ENCODE measurements at places on chromosomes 1 and 21. TPM values are rescaled to one million over a fixed set of nuclear protein-coding genes. Genes with fewer than 3 reads are reported as not detected.

NTMT2 gene
- not detected for total RNA-seq

OR2W3 gene
- not detected for total RNA-seq

- DNase-seq, result no peak
- no peaks in the 10 kb centered on the region for H3K27me3 ChIP-seq
- no peak overlapping the region for H3K4me3 ChIP-seq
- no peak overlapping the region for H3K27ac ChIP-seq
- H3K36me3 ChIP-seq, result no peaks in the 10 kb centered on the region
These were observed 574.9 kb upstream of the NR5A2 start for GRCh38 chr1:199452627-199453026.

DNA sequence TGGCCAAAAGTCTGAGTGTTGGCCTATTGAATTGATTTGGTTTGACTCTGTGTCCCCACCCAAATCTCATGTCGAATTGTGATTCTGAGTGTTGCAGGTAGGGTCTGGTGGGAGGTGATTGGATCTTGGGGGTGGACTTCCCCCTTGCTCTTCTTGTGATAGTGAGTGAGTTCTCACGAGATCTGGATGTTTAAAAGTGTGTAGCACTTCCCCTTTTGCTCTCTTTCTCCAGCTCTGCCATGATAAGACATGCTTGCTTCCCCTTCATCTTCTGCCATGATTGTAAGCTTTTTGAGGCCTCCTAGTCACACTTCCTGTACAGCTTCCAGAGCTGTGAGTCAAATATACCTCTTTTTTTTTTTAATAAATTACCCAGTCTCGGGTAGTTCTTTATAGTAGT is 297.1 kb upstream of the ZRANB2 start:
- no peak overlapping the region for H3K4me3 ChIP-seq
- H3K36me3 ChIP-seq, result no peaks in the 10 kb centered on the region
- H3K4me1 ChIP-seq, result no peaks in the 10 kb centered on the region
- H3K27me3 ChIP-seq, result no peaks in the 10 kb centered on the region

GRCh38 chr1:241592273-241592958 is 47.8 kb downstream of the CHML start:
- H3K4me3 ChIP-seq, result no peak overlapping the region
- H3K36me3 ChIP-seq, result no peaks in the 10 kb centered on the region
- H3K27ac ChIP-seq, result peak overlapping the region; percentile 73
- H3K27me3 ChIP-seq, result no peaks in the 10 kb centered on the region
- DNase-seq, result no peak

GRCh38 chr1:46646844-46647243 is 21.3 kb downstream of the ATPAF1 start:
- peaks cover 29% of the 10 kb centered on the region for H3K4me1 ChIP-seq
- no peaks in the 10 kb centered on the region for H3K27me3 ChIP-seq
- no peaks in the 10 kb centered on the region for H3K36me3 ChIP-seq

- no peak overlapping the region for H3K27ac ChIP-seq
- peak; percentile 18 for DNase-seq
- H3K4me1 ChIP-seq, result no peaks in the 10 kb centered on the region
- no peaks in the 10 kb centered on the region for H3K36me3 ChIP-seq
- H3K27me3 ChIP-seq, result no peaks in the 10 kb centered on the region
These were observed 39.4 kb downstream of the ZP4 start for GRCh38 chr1:237851210-237851845.
